ENCODE measurements at places on chromosomes 6 and 20.

DNA sequence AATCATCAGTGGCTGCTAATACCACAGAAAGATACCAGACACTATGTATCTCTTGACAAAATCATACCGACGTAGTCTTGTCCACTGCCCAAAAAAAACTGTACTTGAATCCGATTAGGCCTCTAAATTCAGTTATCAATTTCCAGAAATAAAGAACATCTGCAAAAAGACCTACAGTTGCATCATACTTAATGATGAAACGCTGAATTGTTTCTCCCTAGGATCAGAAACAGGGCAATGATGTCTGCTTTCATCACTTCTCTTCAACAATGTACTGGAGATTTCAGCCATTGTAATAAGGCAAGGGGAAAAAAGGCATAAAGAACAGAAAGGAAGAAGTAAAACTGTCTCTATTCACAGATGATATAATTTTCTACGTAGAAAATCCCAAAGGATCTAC, 152.0 kb downstream of the TASP1 start:
- ATAC-seq: no peak

DNA sequence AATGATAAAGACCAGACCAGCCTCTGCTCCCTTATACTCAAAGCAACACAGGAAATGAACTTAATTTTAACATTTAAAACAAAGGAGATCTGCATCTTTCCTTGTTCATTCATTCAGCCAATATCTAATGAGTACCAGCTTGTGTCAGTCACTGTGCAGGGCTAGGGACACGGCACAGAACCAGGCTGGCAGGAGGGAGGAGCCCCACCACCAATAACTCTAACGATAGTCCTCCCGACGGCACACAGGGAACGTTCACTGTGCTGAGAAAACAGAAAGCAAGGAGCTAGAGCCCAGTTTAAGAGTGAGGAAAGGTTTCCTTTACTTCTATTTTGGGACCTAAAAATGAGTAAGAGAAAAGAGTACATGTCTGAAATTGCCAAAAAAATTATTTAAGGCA, 9.9 kb downstream of the ETV7 start:
- ATAC-seq: no peak

DNA sequence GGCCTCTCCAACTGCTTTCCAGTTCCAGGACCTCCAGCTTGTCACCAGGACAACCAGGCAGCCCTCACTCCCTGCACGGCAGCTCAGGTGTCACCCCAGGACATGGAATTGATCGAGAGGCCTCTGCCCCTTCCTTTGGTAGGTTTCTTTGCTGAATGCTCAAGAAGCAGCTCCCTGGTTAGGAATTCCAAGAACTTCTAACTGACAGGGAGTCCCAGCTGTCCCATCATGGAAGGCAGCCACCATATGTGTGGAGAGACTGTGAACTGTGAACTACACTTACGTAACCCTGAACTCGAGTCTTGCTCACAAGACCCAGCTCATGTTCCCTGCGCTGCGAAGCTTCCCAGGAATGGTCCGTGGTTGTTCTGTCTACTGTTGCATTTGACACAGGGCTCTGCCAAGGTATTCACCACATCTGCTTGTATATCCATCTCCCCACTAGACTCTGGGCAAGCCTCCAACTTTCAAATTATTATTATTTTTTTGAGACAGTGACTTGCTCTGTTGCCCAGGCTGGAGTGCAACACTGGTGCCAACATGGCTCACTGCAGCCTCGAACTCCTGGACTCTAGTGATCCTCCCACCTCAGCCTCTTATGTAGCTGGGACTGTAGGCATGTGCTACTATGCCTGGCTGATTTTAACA, 35.7 kb downstream of the MGME1 start:
- ATAC-seq: no peak

GRCh38 chr6:150371356-150371755, 2.5 kb downstream of the IYD start:
- ATAC-seq: no peak

DNA sequence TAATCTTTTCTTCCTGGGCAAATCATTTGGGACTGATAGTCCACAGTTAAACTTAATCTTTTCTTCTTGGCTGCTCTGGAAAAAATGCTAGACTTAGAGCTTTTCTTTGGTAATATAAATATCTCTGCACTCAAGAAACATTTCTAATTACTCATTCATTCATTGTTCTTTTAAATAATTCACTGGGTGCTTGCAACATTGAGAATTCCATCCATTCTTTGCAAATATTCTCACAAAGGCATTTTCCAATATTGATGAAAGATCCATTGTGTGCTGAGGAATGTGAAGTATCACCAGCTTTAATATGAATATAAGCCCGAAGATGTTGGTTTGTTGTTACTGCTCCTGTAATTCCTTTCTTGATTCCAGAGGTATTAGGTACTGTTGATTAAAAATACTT, 38.4 kb downstream of the AKAP7 start:
- no peak for ATAC-seq

DNA sequence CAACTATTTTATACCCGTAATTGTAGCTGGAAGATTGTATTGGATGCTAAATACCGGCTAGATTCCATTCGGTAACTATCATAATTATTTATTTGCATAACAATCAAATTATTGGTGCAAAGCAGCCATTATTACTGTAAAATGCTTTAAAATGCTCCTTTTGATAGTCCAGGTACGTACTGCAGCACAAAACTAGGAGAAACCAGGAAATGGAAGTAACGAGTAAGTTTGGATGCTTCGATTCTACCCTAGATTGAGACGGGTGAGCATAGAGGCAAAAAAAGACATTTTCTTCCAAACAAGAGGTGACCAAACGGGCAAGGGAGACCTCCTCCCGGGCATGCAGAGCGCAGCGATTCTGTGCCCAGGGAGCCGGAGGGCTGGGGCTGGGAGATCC, 469 bp upstream of the XRN2 start:
- ATAC-seq: peak; percentile 13

DNA sequence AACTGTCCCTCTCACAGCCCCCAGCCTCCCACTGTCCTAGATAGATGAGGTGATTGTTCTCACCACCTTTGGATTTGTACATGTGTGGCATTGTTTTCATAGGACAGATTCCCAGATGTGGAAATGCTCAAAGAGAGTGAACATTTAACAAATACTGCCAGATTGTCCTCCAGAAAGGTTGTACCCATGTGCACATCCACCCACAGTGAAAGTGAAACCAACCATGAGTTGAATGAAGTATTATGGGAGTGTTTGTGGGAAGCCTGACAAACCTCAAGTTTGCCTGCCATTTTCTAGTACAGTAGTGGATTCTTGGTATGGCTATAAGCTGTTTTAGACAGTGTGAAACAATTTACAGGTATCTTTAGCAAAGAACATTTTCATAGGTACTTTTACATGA, 42.7 kb downstream of the ANKRD6 start:
- ATAC-seq: no peak

DNA sequence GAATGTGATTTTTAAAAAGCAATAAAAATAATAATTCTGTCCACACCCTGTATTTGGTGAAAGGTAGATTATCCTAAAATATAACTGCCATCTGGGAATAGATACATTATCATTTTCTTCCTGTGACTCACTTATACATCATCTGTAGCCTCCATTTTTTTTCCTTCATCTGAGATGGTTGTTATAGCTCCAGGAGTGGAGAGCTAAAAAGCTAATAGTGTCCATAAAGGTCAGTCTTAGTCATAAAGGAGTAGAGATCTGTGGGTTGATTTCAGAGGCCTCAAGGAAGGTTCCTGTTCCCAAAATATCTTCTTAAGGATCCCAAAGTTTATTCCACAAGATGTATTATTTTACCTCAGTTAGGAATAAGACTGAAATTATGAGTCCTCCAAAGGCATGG, 41.1 kb downstream of the FBXO5 start:
- ATAC-seq: no peak

DNA sequence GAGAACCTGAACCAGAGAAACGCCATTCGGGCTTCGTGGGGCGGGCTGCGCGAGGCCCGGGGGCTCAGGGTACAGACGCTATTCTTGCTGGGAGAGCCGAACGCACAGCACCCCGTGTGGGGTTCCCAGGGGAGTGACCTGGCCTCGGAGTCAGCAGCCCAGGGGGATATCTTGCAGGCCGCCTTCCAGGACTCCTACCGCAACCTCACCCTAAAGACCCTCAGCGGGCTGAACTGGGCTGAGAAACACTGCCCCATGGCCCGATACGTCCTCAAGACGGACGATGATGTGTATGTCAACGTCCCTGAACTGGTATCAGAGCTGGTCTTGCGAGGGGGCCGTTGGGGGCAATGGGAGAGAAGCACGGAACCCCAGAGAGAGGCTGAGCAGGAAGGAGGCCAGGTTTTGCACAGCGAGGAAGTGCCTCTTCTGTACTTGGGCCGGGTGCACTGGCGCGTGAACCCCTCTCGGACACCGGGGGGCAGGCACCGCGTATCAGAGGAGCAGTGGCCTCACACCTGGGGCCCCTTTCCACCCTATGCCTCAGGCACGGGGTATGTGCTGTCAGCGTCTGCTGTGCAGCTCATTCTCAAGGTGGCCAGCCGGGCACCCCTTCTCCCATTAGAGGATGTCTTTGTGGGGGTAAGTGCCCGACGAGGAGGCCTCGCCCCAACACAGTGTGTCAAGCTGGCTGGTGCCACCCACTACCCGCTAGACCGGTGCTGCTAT, 904 bp downstream of the B3GALT4 start:
- peak; percentile 8 for ATAC-seq

DNA sequence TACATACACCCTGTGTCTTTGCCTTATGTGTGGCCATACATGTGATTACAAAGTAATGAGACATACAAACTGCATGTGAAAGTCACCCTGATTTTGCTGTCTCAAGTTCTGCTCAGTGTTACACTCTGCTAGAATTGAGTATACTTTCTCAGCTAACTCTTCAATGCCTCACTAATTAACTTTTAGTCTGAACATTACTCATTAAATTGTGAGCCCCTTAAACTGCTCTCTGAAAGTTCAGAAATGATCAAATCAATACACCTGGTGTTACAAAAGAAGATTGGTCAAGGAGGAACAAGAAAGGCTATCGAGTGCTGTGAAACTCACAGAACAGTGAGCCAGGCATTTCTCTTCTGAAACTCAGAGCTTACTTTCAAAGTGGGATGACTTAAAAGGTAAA, 71.3 kb downstream of the MKKS start:
- ATAC-seq: no peak

- ATAC-seq: peak; percentile 81
These were observed 57.5 kb downstream of the RIN2 start for GRCh38 chr20:19815553-19815991.

GRCh38 chr20:52922436-52922835, 49.7 kb upstream of the TSHZ2 start:
- no peak for ATAC-seq

- no peak for ATAC-seq
These were observed 9.8 kb upstream of the NDUFAF4 start for GRCh38 chr6:96907498-96907897.

DNA sequence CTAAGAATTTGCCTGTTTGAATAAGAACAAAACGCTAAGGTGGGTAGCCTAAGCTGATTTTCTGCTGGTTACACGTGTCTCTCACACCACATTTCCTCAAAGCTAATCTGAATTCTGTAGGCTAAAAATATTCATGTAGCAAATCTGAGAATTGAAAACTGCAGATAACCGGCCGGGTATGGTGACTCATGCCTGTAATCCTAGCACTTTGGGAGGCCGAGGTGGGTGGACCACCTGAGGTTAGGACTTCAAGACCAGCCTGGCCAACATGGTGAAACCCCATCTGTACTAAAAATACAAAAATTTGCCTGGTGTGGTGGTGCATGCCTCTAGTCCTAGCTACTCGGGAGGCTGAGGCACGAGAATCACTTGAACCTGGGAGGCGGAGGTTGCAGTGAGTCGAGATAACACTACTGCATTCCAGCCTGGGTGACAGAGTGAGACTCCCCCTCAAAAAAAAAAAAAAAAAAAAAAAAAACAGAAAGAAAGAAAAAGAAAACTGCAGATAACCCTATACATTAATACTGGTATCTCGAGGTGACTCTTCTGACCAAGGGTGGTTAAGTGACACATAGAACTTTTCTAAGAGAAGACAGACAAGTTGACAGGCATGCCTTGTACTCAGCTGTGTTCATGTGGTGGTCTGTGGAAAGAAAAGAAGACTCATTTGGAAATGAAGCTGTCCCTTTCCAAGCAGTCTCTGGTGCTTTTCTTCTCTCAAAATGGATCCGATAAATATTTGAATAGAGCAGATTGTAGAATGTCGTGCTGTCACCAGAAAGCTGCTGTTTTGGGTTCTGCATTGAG, 24.7 kb upstream of the ASXL1 start:
- ATAC-seq: no peak

DNA sequence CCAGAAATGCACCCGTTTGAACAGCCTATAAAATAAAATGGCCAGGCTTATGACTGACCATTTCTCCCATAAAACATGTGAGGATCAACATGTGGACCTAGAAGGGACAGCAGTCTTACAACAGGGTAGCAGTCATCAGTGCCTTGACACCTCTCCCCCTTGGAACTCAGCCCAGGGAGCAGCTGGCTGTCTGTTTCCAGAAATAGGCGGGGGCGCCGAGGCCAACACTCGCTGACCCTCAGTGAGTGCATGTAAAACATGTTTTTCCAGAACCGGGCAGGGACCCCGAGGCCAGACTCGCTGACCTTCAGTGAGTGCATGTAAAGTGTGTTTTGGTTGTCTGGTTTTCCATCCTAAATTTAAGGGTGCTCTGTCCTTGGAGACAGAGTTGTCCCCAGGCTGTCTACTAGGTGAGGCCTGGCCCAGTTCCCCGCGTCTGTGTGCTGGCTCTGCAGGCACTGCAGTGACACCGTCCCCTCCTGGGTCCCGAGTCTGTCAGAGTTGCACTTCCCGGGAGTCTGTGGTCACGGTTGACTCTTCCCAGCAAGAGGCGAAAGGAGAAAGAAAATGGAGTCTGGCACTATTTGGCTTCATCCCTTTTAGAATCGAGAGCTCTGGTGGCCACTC, 19.8 kb upstream of the ADRM1 start:
- peak; percentile 47 for ATAC-seq

DNA sequence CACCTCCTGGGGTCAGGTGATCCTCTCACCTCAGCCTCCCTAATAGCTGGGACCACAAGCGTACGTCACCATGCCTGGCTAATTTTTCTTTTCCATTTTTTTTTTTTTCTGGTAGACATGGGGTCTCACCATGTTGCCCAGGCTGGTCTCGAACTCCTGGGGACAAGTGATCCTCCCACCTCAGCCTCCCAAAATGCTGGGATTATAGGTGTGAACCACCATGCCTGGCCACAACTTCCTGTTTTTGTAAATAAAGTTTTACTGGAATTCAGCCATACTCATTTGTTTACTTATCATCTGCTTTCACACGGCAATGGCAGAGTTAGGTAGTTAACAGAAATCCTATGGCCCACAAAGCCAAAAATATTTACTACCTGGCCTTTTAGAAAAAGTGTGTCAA, 7.8 kb upstream of the RUNX2 start:
- ATAC-seq: no peak

- no peak for ATAC-seq
These were observed 34.5 kb upstream of the DUSP22 start for GRCh38 chr6:257774-258173.

GRCh38 chr20:21235484-21236445, 67.4 kb upstream of the XRN2 start:
- ATAC-seq: peak; percentile 81

- ATAC-seq: no peak
These were observed 30.3 kb downstream of the KIF13A start for GRCh38 chr6:17957086-17957485.

DNA sequence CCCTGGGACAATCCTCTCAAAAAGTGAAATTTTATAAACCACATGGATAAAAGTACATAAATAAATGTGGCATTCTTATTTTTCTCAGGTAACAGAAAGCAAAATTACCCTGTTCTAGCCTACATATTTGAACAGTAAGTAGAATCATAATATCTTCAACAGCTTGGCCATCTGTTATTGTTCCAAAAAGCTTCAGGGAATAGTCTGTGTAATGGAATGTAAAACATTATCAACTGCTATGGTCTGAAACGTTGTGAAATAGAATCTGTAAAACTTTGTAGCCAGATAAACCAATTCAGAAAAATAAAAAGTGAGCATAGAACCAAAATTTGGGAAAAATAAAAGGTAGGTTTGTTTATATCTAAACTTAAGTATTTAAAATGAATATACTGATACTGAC, 114.7 kb downstream of the THEMIS start:
- no peak for ATAC-seq

Data from motor neuron (in vitro differentiated cells).